ENCODE measurements at places on chromosomes 6 and 20.

DNA sequence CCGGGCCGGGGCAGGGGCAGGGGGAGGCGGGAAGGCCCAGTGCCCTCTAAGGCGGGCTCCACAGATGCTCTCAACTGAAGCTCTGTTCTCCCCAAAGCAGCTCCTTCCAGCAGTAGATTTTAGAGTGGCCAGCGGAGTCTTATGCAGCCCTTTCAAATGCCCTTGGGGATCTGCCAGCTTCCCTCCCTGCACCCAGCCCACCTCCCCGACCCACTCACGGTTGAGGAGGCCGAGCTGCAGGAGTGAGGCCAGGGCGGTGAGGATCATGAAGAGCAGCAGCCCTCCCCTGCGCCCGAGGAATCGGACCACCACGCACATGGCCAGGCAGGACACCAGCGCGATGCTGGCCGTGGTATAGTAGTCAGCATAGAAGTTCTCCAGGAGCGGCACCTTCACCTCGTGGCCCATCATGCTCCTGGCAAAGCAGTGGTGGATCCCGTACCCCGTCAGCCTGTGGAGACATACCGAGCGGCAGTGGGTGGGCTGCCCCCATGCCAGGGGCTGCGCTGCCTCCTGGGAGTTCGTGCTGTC is 28.0 kb downstream of the PSMG4 start:
- no peak for DNase-seq

DNA sequence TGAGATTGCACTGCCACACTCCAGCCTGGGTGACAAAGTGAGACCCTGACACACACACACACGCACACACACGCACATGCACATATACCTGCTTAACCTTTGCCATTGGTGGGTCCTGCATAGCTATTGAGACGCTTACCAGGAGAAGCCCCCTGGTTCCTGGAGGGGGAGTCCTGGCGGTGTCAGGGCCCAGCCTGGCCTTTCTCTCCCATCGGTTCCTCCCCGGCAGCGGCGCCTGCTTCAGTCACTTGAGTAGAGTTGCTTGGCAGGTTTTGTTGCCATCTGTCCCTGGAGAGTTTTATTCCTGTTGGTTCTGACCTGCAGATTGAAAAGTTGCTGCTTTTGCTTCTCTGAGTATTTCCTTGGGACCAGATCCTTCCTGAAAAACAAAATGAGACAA is 20.6 kb upstream of the FAM209A start:
- DNase-seq, result no peak

DNA sequence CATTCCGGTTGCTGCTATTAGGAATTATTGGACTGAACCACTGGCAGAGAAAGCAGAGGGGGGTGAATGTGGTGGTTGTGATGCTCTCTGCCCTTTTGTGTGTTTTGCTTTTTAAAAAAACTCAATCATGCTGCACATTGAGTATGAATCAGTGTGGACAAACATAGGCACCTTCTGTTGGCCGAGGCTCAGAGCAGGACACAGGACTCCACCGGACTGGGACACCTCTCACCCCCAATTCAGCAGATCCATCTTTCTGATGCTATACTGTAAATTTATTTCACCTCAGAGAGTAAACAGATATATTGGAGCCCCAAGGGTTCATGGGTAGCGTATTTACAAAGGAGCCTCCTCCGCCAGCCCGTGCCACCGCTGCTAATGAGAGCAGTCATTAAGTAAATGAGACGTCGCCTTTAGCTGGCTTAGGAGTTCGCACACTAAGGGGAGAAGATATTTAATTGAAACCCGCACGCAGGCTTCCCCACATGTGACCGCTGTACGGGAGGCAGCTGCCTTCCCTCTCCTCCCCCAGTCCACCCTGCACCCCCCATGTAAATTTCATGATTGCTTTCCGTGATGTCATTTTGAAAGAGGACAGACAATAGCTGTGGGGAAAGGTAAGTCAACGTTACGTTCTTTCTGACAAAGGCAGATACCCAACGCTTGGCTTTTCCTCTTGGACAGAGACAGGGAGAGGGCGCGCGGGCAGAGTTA is at the start of gene MYT1:
TSS of gene MYT1 (plus strand) at position 330 of the 714 bp plus-strand sequence. CDS start 34,410 bp downstream, outside the sequence.
- DNase-seq, result no peak

DNA sequence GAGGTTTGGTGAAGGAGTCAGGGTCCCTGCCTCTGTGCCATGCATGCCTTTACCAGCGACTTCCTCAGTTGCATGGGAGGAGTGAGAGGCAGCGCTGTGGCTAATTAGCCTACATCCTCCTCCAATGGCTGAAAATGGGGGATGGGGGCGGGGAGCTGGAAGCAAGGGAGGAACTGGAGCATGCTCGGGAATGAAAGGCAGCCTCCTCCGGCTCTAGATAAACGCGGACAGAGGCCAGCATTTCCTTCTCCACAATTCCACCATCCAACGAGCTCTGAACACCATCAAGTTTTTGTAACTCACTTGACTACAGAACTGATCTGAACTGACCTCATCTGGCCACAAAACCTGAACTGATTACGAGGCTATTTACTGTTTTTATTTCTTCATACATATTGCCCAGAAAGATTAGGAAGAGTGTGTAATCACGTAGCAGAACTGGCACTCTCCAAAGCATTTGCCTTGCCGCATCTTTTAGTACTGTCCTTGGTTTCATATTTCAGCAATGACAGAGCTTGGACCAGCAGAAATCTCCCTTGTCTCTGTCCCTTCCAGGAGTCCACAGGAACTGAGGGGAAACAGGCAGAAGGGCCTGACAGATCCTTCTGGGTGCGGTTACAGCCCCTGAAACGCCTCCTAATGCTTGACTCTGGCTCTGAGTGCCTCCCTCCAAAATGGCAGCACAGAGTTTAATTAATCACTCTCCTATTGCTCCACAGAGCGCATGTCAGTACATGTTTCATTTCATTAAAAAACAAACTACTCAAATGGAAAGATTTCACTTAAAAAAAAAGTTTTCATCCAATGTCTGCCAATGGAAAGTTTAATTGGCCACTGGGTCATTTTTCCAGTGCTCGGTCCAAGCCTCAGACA is 58.2 kb upstream of the TRAF3IP2 start:
- DNase-seq, result no peak

DNA sequence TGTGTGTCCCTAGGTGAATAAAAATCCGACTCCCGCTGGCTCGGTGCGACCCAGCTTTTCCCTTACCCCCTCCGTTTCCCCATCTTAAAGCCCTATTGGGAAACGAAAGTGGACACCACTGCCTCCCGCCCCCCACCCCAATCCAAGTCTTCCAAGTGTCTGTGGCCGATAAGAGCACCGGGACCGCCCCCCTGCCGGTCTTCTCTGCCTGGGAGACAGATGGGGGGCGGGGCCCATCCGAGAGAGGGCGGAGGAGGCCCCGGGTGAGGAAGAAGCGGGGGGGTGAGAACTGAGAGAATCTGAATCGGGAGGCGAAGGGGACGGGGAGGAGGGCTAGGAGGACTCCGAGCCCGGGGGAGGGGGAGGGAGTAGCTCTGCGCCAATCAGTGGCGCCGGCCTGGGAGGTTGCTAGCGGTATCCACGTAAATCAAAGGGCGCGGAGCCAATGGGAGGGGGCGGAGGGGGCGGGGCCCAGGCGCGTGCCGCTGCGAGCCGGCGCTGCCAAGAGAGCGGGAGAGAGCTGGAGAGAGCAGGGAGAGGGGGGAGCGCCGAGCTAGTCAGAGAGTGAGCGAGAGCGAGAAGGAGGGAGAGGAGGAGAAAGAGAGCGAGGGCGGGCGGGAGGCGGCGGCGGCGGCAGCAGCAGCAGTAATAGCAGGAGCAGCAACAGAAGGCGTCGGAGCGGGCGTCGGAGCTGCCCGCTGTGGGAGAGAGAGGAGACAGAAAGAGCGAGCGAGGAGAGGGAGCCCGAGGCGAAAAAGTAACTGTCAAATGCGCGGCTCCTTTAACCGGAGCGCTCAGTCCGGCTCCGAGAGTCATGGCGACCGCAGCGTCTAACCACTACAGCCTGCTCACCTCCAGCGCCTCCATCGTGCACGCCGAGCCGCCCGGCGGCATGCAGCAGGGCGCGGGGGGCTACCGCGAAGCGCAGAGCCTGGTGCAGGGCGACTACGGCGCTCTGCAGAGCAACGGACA is at the start of gene POU3F2:
TSS of gene POU3F2 (plus strand) at position 515 of the 972 bp plus-strand sequence. CDS start at position 815, 300 bp downstream.
- peak; percentile 43 for DNase-seq

DNA sequence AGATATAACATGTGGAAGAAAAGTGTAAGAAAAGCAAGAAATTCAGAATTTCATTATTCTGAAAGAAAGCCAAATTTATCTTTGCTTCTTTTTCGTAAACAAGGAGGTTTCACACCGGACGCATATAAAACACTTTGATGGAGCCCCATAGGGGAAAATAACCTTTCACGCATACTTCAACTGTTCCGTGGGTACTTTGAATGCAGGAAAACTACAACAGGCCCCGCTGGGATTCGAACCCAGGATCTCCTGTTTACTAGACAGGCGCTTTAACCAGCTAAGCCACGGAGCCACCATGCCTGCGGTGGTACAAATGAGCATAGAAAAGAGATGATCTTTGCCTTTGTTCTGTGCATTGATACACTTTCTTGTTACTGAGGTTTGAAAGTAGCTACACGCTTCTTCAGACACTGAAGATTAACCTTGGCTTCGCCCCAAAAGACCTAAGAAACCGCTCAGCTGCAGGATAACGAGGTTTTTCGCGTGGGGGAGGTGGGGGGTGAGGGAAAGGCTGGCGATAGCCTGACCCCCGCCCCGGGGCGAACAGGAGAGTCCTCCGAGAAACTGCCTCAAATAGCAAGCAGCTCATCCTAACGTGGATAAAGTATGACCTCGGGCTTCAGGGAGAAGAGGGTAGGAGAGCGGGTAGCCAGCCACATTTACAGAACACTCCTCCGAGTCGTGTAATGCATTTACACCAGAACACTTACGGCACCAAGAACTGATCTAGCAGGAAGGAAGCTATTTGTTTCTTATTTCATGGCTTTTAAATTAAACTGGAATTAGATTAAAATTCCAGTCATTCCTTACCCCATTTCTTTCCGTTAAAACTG is 5.3 kb upstream of the HMGN4 start:
- DNase-seq, result peak; percentile 90

DNA sequence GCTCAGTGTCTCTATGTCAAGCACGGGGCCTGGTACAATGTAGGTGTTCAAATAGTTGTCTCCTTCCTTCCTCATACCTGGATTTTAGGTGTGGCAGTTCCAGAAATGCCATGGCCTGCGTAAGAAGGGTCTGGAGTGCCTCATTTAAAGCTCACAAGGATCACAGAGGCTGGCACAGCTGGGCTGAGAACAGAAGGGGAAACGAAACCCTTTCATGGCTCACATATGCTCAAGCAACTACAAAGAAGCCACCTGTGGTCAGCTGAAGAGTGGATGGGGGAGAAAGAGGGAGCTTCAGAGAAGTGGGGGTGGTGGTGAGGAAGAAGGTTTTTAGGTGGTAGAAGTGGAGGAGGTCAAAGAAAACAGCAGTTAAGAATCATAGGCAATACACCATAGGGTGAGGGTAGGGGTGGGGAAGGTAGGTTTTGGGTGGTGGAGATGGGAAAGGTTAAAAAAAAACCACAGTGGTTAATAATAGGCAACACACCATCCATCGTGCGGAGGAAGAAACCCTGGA is 17.0 kb upstream of the TOP1 start:
- no peak for DNase-seq

GRCh38 chr20:59667981-59668515 is 63.7 kb downstream of the PHACTR3 start:
- DNase-seq, result no peak

- DNase-seq, result no peak
Observed at GRCh38 chr20:5737966-5738365, 12.2 kb upstream of the SHLD1 start.

- DNase-seq, result no peak
Observed at GRCh38 chr6:19465760-19466159, 371.4 kb upstream of the ID4 start.

DNA sequence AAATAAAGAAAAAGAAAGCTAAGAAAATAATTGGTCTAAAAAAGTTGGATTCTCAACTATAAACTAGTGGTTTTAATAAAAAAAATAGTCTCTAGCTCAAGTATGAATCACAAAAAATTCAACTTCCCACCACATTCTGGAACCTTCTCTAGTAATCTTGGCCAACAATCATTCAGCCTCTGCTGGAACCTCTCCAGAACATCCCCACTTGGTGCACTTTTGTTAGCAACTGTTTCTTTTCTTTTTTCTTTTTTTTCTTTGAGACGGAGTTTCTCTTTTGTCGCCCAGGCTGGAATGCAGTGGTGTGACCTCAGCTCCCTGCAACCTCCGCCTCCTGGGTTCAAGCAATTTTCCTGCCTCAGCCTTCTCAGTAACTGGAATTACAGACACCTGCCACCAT is 35.7 kb downstream of the TXLNB start:
- no peak for DNase-seq

DNA sequence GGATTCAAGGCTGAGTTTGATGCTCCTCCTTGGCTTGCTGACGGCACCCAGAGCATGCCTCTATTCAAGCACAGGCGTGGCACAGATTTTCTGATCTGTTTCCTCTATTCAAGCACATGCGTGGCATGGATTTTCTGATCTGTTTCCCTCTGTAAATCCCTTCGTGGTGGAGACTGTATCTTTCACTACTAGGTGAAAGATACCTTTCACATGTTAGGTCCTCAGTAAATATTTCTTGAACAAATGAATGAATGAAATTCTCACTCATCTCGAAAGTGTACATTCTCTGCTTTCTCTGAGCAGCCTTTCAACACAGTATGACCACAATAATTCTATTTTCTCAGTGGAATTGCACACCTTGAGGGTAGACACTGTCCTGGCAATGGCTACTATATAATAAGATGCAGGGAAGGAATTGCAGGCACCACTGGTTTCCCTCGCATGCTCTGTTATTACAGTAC is 72.6 kb upstream of the F13A1 start:
- no peak for DNase-seq

DNA sequence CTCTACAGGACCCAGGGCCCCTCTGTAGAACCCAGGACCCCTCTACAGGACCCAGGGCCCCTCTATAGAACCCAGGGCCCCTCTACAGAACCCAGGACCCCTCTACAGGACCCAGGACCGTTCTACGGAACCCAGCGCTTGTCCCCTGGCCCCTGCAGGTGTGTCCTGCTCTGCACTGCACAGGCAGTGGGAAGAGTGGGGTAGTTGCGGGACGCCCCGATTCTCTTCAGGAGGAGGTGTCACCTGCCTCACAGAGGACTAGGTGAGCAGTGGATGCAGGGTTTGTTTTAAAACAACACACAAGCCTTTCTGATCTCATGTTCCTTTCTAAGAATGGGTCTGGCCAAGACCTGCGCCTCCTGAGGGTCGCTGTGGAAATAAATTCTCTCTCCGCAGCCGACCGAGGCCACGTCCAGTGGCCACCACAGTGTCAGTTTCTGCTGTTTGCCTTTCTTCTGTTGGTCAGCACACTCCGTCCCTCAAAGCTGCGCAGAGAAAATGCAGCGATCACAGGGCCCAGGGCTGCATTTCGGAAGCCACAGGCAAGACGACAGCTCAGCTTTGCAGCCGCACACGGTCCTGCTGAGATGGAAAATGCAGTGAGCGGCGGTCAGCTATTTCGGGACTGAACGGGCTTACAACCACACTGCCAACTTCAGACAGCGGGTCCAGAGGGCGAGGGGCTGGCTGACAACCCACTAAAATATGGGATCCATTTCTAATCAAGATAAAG is 135.2 kb downstream of the DLL1 start:
- DNase-seq, result no peak

DNA sequence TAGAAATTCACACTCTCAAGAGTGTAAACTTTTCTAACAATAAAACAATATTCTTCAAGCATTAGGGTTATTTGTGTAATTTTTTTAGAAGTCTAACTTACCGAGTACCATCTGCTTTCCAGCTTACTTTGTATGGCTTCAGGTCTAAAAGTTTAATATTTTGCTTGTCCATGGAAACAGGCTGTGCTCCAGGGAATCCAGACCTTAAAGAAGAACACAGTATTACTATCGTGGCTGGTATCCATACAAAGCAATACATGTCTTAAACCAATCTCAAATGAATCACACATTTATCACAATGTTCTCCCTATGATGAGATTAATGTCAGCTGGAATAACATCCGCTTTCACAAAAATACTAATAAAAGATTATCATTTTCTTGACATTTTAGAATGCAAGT is 73.0 kb downstream of the RNGTT start:
- DNase-seq, result no peak

- DNase-seq, result no peak
Observed at GRCh38 chr6:36442103-36442670, 467 bp downstream of the PXT1 start.

All from activated CD4-positive, alpha-beta T cell treated with anti-CD3 and anti-CD28 coated beads for 1 hour (primary cell).